ENCODE measurements at places on chromosomes 1 and 21.
A peak's percentile ranks its signal among the peaks of the same experiment; 100 is the strongest.

- DNase-seq, result peak; percentile 6
Observed at GRCh38 chr1:195894411-195894810, 713.8 kb downstream of the KCNT2 start.

GRCh38 chr1:47209091-47209490 is 19.3 kb upstream of the PDZK1IP1 start:
- DNase-seq, result no peak

DNA sequence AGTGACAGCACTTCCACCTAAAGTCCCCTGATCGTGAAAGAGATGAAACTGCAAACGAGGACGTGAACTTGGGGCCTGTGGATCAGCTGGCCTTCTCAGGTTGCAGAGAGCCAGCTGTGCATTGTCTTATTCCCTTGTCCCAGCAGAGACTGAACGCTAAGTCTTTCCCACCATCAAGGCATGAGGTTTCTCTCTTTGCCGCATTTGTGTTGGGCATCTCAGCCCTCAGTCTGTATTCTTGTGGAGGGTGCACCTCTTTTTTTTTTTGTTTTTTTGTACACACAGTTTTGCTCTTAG is 71.4 kb downstream of the KIF26B start:
- no peak for DNase-seq

DNA sequence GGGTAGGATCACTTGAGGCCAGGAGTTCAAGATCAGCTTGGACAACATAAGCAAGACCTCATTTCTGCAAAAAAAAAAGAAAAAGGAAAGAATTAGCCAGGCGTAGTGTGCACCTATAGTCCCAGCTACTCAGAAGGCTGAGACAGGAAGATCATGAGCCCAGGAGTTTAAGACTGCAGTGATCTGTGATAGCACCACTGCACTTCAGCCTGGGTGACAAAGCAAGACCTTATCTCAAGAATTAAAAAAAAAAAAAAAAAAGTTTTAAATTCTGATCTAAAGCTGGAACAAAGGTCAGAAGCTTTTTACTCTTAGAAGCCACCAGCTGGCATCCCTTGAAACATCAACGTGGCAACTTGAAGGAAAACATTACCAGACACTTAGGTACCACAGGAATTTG is 45.3 kb downstream of the HENMT1 start:
- no peak for DNase-seq

GRCh38 chr1:46767649-46768282 is 31.1 kb upstream of the CYP4B1 start:
- DNase-seq, result no peak

DNA sequence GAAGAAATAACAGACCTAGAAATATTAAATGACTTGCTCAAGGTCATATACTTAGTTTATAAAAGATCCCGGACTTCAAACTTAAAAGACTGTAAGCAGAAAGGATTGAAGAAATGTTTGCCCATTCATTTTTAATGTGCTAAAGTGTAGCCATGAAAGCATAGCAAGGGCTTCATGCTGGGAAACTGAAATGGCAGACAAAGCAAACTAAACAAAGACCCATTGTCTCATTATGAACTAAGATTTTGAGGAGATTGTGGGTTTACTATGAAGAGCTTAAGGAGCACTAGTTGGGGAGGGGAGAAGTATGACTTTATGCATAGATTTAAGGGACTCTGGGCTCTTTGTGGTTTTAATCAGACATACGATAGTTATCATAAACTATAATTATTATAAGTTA is 26.3 kb downstream of the ADAMTS1 start:
- no peak for DNase-seq

GRCh38 chr21:44293551-44294231 is 6.2 kb upstream of the PFKL start:
- no peak for DNase-seq

GRCh38 chr1:171985639-171986038 is 144.3 kb downstream of the DNM3 start:
- no peak for DNase-seq

GRCh38 chr1:193569983-193570269 is 383.5 kb upstream of the B3GALT2 start:
- DNase-seq, result no peak

DNA sequence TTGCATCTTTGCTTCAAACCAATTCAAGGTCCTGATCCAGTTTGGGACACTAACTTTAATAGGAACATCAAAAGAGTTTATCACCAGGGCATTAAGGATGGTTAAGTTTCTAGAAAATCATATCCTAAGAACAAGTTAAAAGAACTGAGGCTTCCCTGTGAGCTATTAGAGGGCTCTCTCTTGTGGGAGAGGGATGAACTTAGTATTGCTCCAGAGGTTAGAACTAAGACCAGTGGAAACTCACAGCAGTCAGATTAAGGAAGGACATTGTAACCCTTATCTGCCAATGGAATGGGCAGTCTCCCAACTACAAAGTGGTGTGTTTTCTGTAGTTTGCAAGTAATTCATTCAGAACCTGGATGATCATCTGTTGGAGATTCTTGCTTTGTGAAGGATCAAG is 36.8 kb downstream of the UBE2U start:
- peak; percentile 19 for DNase-seq

GRCh38 chr1:116817582-116818064 is 63.4 kb downstream of the CD2 start:
- peak; percentile 30 for DNase-seq

- DNase-seq, result no peak
Observed at GRCh38 chr1:1597275-1597930, 2.5 kb downstream of the FNDC10 start.

- peak; percentile 96 for DNase-seq
Observed at GRCh38 chr1:61157468-61157987, 75.2 kb downstream of the NFIA start.

DNA sequence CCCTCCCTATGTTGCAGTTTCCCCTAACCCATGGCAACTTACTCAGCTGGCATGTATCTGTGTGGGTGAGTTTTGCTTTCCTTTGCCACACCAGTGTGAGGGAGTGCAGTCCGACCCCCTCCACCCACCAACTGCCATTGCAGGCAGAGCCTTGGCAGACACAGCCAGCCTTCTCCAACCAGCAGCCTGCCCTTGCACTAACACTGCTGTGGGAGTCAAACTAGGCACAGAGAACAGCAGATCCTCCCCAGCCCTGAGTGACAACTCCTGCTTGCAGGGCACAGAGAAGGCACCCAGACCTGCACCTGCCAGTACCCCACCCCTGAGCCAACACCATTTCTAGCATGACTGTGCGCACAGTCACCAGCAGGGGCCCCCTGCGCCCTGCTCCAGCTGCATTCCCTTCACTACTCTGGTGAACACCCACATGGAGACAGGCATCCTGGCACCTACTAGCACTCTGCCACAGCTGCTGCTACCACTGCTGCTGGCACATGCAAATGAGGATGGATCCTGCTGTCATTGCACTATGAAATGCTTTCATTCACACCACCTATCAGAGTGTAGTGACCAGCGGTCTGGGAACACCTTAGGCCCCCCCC is 98.4 kb downstream of the MAGI3 start:
- DNase-seq, result no peak

DNA sequence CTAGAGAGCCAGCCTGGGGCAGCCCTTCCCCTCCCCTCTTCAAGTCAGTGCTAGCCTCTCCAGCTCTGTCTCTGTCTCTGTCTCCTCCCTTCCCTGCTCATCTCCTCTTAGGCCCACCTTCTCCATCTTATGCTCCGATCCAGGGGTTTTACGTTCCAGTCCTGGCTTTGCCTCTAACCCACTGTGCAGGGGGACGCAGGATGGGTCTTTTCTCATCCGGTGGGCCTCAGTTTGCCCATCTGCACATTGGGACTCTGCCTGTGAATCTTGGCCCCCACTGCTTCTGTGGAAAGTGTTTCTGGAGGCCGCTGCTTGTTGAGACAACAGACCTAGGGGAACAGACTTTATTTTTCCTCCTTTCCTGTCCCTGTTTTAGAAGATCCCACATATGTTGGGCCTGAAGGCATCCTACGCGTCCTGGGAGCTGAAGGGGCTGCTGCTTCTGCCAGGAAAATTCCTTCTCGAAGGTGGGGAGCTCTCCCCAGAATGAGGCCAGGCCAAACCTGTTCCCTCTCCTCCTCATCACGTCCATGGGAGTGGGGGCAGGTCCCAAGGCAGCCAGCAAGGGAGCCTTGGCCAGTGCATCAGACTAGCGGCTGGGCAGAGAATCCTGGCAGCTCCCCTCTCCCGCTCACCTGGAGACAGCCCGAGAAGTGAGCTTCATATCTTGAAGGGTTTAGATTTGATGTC is 99.5 kb upstream of the CSF3R start:
- DNase-seq, result no peak

- DNase-seq, result no peak
Observed at GRCh38 chr1:44603718-44604117, 70.6 kb downstream of the TMEM53 start.

GRCh38 chr1:155072531-155073289 is 5.9 kb upstream of the EFNA3 start:
- DNase-seq, result no peak

DNA sequence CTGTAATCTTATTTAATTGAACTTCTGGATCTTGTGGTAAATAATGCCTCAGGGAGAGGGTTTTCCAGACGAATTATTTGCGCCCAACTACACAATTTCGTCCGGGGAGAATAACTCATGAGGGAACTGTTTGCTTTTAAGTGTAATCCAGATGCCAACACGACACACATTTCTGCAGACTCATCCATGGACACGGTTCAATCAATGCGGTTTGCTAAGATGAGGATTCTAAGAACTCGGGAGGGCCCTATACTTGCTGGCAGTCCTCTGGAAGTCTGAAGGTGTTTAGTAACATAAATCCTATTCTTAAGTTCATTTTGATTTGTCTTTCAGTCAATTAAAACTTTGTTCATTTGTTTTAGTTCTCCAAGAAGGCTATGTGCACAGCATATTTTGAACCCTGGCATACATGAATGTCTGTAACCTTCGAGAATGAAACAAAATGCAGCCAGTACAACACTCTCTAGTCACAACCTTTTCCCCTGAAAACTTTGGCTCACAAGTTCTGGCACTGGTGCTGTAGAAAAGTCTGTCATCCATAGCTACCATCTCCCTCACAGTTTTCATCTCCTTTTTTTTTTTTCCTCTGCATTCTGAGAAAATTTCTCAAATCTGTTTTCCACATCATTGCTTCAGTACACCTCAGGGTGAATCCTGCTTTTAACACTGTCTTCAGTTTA is 38.8 kb downstream of the DIPK1A start:
- DNase-seq, result peak; percentile 33

- peak; percentile 38 for DNase-seq
Observed at GRCh38 chr1:241639623-241640148, 483 bp downstream of the CHML start.

DNA sequence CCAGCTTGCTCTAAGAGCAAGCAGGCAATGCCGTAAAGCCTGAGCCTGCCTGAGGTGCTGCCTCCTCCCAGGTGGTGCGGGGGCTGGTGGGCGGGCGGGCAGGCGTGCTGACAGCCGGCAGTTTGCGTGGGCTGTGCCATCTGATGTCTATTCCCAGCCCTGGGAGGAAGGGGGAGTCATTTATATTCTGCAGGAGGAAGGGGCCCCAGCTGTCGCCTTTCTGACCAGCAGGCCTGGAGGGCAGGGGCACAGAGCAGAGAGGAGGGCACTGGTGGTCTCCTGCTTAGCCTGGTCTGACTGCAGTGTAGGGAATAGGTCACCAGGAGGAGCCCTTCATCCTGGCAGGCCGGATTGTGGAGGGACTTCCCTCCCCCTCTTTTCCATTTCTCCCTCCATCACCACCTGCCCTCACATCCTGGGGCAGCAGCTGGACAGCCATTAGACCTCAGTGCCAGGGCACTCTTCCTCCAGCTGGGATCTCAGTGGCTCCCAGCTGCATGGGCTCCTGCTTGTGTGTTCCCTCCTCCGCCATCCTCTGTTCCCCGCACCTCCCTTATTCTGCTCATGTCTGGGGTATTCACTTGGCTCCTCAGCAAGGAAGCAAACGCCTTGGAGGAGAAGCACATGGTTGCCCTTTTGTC is 4.4 kb downstream of the CYB561D1 start:
- no peak for DNase-seq

GRCh38 chr1:73910466-73910865 is 287.5 kb downstream of the LRRIQ3 start:
- DNase-seq, result peak; percentile 40

DNA sequence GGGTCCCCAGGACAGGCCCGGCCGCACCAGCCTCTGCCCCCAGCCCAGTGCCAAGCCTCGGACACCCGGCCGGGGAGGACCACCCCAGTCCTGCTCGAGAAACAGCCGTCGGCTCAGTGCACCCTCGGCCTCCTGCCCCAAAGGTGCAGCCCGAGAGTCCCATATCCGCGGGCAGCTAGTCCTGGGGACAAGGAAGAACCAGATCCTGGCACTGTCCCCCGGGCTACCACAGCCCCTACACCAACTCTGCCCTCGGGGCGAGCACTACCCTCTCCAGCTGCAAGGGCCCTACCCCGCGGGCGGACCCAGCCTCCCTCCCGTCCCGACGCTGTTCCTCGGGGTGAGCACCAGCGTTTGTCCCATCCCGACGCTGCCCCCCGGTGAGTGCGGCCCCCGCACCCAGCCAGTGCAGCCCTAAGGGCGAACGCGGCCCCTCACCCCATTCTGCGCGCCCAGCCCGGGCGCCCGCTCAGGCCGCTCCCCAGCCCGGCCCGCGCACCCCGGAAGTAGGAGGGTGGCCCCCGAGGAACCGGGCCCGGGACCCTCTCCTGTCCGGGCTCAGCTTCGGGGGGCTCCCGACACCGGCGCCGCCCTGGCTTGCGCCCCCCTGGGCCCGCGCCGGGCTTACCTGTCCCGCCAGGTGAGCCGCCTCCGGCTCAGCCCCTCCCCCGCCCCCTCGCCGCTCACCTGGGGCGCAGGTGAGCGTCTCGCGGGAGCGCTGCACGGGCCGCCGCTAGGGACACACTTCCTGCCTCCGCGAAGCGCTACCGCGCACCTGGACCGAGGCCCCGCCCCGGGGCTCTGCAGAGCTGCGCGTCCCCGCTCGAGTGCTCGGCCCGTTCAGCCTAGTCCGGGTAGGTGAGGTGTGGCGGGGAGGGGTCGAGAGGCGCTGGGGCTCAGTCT is at the start of gene KDF1:
Gene KDF1, minus strand, starts transcription at position 747 of the 903 bp plus-strand sequence. CDS start 8,088 bp downstream, outside the sequence.
- no peak for DNase-seq

GRCh38 chr1:89081005-89081404 is 16.0 kb upstream of the GBP1 start:
- DNase-seq, result no peak

- peak; percentile 39 for DNase-seq
Observed at GRCh38 chr1:45863218-45863617, 59.8 kb downstream of the MAST2 start.

DNA sequence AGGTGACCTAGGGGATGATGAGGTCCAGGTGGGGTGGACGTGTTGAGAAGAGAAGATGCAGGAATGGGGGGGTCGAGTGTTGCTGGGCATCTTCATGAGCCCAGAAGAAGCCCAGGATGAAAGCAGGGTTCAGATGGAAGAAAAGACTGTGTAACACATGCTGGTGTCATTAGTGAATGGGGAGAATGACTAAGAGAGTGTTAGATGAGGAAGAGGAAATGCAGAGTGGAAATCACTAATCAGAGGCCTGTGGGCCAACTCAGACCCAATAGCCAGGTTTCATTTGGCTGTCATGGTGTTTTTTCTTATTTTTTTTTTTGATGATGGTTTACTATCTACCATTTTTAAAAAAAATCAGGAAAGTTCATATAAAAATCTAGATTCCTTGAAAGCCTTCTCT is 180.8 kb upstream of the CAMK1G start:
- DNase-seq, result no peak

- DNase-seq, result no peak
Observed at GRCh38 chr1:190068304-190068703, 409.4 kb downstream of the BRINP3 start.

GRCh38 chr1:36732015-36732356 is 249.3 kb upstream of the CSF3R start:
- no peak for DNase-seq

GRCh38 chr1:1330366-1331067 is 563 bp upstream of the TAS1R3 start:
- no peak for DNase-seq

GRCh38 chr1:205658943-205659581 is 21.2 kb downstream of the SLC45A3 start:
- peak; percentile 63 for DNase-seq

GRCh38 chr1:3714814-3715213 is 37.4 kb upstream of the CCDC27 start:
- DNase-seq, result no peak

Data from fibroblast of skin of abdomen (primary cell).